ENCODE measurements at places on chromosomes 4 and X.

DNA sequence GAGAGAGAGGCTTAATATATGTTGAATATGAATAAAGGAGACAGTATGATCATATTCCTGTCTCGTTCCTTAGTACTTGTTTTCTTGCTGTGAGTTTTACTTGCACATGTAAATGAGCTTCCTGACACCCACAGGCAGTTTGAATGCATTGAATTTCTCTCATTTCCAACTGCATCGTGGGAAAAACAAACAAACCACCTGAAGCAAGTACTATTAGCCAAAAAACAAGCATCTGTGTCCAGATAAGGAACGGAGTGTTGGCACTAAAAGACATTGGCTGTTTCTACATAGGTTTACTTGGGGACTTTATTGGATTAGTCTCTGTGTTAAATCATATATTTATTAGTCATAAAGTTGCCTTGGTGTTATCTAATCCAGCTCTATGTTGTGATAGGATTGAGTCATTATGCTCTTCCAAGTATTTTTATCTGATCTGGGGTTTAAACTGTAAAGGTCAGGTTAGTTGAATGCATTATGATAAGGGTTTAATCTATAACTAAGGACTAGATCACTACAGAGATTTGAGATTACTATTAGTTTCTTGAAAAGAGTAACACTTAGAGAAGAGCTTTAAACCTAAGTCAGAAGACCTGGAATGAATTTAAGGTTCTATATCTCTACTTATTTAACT lies 339.0 kb upstream of the SPANXN4 start:
- no peak for DNase-seq

DNA sequence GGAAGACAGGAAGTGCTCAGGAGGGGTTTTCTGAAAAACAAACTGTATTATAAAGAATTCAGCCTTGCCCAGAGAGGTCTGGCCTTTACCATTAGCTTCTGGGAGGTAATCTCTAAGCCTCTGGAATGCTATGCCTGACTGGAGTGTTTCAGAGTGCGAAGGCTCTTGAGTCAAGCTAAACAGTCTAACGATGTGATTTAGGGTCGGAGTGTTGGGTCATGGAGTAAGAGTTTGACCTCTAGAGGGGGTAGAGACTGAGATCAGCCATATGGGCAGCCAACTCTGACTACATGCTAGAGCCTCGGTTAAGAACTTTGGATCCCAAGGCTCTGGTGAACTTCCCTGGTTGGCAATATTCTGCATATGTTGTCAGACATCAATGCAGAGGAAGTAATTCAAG lies 15.0 kb downstream of the BOD1L1 start:
- DNase-seq, result no peak

- DNase-seq, result no peak
Observed at GRCh38 chrX:149363965-149364364, 141.1 kb downstream of the IDS start.

DNA sequence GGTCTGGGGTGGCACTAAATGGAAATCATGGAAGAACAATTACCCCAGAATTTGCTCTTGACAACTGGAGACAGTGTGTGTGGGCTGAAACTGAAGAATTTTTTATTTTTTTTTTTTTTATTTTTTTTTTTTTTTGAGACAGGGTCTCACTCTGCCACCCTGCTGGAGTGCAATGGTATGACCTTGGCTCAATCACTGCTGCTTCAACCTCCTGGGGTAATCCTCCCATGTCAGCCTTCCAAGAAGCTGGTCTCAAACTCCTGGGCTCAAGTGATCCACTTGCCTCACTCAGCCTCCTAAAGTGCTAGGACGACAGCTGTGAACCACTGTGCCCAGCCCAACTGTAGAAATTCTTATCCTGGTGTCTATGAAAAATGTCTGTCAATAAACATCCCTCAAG lies 127.9 kb upstream of the MAP3K15 start:
- no peak for DNase-seq

- DNase-seq, result no peak
Observed at GRCh38 chr4:7828793-7829301, 110.8 kb downstream of the AFAP1 start.

GRCh38 chr4:76882630-76883029 lies 15.3 kb downstream of the SOWAHB start:
- DNase-seq, result no peak

- DNase-seq, result no peak
Observed at GRCh38 chr4:186082221-186082620, 13.3 kb downstream of the TLR3 start.

DNA sequence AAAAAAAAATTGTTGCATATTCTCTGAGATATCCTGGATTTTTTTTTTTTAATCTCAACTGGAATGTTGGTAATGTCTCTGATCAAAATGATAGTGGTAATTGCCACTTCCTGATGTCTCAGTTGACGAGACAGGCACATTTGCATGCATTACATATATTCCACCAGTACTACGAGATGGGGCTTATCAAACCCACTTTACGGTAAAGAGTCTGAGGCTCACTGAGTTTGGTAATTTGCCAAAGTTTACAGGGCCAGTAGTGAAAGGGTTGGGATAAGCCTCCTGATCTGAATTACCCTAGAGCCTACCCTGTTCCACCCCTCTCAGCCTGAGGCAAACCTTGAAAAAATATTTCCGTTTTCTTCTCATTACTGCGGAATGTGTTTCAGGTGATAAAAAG lies 5.3 kb downstream of the MAGEB2 start:
- DNase-seq, result no peak

- no peak for DNase-seq
Observed at GRCh38 chr4:81802285-81802846, 330.7 kb upstream of the RASGEF1B start.

DNA sequence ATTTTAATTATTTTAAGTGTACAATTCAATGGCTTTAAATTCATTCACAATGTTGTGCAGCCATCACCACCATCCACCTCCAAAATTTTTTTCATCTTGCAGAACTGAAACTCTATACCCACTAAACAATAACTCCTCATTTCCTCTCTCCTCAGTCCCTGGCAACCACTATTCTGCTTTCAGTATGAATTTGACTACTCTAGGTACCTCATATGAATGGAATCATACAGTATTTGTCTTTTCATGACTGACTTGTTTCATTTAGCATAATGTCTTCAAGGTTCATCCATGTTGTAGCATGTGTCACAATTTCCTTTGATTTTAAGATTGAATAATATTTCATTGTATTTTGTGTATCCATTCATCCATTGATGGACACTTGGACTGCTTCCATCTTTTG lies 46.9 kb downstream of the KIF4A start:
- DNase-seq, result no peak

DNA sequence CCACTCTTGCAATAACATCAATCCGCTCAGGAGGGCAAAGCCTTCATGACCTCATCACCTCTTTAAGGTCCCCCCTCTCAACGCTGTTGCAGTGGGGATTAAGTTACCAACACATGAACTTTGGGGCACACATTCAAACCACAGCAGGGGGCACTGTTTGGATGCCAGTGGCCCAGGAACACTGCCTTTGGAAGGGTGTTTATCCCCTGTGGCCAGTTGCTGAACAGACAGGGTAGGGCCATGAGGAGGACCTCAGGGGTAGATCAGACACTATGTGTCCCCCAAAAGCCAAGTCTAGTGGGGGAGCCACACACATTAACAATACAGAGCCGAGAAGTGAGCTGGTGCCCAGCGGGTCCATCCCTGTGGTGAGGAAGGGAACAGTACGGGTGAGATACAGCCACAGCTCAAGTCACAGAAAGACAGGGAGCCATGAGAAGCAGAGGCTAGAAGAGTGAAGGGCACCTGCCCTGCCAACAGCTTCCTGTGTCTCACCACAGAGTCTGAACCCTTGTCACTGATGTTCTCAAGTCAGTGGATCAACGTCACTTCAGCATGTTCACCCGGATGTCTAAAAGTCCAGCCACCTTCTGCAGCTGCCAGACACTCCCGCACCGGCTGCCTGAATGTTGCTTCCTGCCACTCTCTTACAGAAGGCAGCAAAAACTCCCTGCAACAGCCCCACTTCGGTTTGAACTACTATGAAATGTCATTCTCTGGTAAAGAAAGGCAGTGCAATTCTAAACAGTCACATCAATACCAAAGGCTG lies 19.9 kb upstream of the MXD4 start:
- no peak for DNase-seq
